ENCODE measurements at places on chromosomes 1 and 21. TPM values are rescaled to one million over a fixed set of nuclear protein-coding genes. Genes with fewer than 3 reads are reported as not detected.

The CLIC6 gene
- total RNA-seq = not detected

The LCE1B gene
- not detected for total RNA-seq

- DNase-seq = no peak
Measured at GRCh38 chr1:152186556-152187285, 27.7 kb upstream of the RPTN start.

- DNase-seq = no peak
Measured at GRCh38 chr1:65056866-65057265, 90.5 kb upstream of the JAK1 start.

- DNase-seq = no peak
Measured at GRCh38 chr1:58738876-58739275, 39.0 kb upstream of the MYSM1 start.
